ENCODE measurements at places on chromosomes 16 and 17. TPM values are rescaled to one million over a fixed set of nuclear protein-coding genes. Genes with fewer than 3 reads are reported as not detected.

- no peak for DNase-seq
These were observed 57.2 kb downstream of the TBC1D16 start for GRCh38 chr17:79978548-79978855.

CACNG5 gene
- total RNA-seq: not detected

GRCh38 chr17:32142857-32143526, 690 bp downstream of the RHOT1 start:
- DNase-seq: peak; percentile 66

- DNase-seq: peak; percentile 34
These were observed 8.4 kb downstream of the CLUH start for GRCh38 chr17:2703181-2703580.

GRCh38 chr16:4734730-4735535, 596 bp downstream of the DNAAF8 start:
- DNase-seq: peak; percentile 93

KCNJ18 gene
- total RNA-seq: not detected

IRX5 gene
- 11.6 TPM for total RNA-seq

SPAG5 gene
- total RNA-seq: 1.1 TPM

- peak; percentile 68 for DNase-seq
These were observed 37.2 kb upstream of the ULK2 start for GRCh38 chr17:19904924-19905323.

ASPA gene
- total RNA-seq: 2.5 TPM

CIITA gene
- 7.9 TPM for total RNA-seq

- no peak for DNase-seq
These were observed 1401.0 kb downstream of the CDH11 start for GRCh38 chr16:63720848-63721247.

CDK5RAP3 gene
- 50.3 TPM for total RNA-seq

DNA sequence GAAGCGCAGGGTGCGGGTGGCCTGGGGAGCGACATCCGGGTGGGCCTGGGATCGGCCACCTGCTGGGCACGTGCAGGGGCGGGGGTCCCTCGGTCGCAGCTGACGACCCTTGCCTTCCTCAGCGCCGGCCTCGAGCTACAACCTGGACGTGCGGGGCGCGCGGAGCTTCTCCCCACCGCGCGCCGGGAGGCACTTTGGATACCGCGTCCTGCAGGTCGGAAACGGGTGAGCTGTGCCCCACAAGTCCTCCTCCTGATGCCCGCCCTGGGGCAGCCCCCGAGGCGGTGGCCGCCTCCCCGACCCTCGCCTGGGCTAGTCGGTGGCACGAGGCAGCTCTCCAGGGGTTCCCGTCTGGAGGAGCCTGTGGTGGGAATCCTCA, 1.5 kb downstream of the ITGAL start:
- DNase-seq: no peak

- peak; percentile 50 for DNase-seq
These were observed 58.1 kb upstream of the ADORA2B start for GRCh38 chr17:15886804-15887203.

- no peak for DNase-seq
These were observed 5.5 kb downstream of the SSTR2 start for GRCh38 chr17:73170324-73170723.

GRCh38 chr17:61352408-61352770, 47.3 kb upstream of the TBX2 start:
- DNase-seq: no peak

SRCIN1 gene
- total RNA-seq: 2.3 TPM
